ENCODE measurements at places on chromosomes 16 and 17. TPM values are rescaled to one million over a fixed set of nuclear protein-coding genes. Genes with fewer than 3 reads are reported as not detected.

GRCh38 chr17:29593591-29594518 lies 923 bp downstream of the ANKRD13B start:
- DNase-seq: no peak

DNA sequence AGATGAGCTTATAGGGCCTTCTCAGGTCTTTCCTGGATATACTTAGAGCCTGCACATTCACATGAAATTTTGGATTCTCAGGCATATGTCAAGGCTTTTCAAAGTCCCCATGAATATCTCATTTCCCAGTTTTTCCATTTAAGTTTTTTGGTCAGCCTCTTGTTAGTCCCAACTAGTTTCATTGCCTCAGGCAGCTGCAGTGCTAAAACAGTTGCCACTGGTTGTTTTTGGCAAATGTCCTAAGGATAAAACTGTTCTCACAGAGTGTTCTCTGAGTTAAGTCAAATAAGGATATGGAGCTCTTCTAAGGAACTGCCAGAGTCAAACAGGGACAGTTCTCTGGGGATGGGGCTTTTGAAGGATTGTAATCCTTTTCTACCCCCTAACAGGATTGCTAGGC lies 39.9 kb upstream of the ABCC11 start:
- DNase-seq: no peak

- DNase-seq: no peak
Observed at GRCh38 chr17:75896415-75897159, at the start of gene TRIM65. TSS of gene TRIM65 (minus strand) at chr17:75896951. CDS start at chr17:75896937, 14 bp downstream.

The ZNF423 gene
- 0.49 TPM for total RNA-seq

All from Panc1 (cell line).